ENCODE measurements at places on chromosomes 11 and 22.
A peak's percentile ranks its signal among the peaks of the same experiment; 100 is the strongest.

DNA sequence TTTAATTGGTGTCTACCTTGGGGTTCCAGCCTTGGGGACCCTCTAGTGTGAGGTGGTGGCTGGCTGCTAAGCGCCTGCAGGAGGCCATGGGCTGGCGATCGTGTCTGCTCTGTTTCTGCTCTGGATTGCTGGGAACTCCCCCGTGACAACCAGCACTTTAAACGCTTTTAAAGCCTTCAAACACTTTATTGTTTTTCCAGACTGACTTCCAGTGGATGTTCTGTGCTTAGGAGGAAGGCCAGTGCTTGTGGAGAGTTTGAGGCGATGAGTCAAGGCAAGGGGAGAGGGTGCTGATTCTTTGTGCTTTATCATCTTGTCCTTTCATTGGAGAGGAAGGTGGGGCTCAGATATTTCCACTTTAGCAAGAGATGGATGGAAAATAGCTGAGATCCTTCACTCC is 81.6 kb downstream of the FLI1 start:
- DNase-seq = no peak

- peak; percentile 82 for DNase-seq
Measured at GRCh38 chr11:20458905-20459632, 71.6 kb downstream of the PRMT3 start.

DNA sequence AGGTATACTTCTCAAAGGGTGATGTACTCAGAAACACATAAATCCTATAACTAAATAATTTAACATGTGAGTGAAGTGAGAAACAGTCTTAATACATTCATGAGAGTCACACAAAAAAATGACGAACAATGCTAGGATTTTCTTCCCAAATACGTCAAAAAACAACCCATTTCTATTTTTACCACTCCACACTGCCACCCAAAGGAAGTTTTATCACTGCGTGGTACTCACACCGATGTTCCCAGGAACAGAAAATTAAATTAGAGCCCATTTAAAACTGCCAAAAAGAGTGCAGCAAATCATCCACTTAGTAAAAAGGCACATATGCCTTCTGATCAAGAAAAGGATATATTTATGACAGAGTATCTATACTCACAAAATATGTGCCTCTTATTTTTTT is 710.9 kb upstream of the FAT3 start:
- DNase-seq = no peak

DNA sequence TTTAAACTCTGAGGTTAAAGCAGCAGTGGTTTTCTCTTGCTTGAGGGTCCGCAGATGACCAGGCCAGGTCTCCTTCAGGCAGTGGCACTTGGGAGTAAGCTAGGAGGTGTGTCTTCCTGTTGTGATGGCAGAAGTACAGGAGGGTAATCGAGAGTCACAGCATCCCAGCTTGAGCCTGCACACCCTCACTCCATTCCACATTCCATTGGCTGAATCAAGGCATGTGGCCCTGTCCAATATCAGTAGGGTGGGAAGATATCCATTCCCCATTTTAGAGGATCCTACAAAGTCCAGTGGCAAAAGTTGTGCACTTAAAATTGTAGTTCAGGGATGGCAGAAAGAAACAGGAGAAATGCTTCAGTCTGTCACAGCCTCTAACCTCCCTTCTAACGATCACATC is 23.3 kb downstream of the OSBP2 start:
- no peak for DNase-seq

DNA sequence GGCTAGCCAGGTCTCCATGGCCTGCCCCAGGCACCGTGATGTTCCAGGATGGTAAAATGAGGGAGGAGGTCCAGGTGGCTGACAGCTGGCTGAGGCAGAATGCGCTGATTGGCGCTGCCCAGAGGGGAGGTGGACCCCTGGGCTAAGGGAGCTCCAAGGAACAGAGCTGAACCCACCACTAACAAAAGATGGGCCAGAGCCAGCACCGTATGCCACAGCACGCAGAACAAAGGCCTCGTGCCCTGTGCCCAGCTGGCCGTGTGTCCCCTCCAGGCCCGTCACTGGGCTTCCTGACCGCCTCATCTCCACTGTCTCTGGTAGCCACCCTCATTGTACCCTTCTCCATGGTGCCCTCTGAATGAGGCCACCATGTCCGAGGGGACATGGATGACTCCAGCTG is 19.6 kb upstream of the PRODH start:
- no peak for DNase-seq

- DNase-seq = peak; percentile 13
Measured at GRCh38 chr22:25136953-25137576, 62.6 kb upstream of the CRYBB3 start.

DNA sequence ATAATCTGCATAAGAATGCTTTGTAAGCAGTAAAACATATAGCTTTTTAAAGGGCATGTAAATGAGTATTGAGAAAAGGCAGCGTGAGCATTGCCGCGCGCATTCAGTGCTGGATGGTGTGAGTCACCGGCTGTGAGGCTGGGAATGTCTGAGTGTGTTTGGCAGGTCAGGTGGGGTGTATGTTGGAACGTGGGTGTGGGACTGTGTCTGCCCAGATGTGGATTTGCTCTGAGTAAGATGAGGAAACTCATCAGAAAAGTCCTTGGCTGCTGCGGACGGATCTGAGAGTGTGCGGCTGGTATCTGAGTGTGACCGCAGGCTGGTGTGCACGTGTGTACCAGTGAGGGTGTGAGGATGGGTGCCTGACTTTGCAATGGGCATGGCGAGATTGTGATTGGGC is 66.2 kb upstream of the NECTIN1 start:
- no peak for DNase-seq

DNA sequence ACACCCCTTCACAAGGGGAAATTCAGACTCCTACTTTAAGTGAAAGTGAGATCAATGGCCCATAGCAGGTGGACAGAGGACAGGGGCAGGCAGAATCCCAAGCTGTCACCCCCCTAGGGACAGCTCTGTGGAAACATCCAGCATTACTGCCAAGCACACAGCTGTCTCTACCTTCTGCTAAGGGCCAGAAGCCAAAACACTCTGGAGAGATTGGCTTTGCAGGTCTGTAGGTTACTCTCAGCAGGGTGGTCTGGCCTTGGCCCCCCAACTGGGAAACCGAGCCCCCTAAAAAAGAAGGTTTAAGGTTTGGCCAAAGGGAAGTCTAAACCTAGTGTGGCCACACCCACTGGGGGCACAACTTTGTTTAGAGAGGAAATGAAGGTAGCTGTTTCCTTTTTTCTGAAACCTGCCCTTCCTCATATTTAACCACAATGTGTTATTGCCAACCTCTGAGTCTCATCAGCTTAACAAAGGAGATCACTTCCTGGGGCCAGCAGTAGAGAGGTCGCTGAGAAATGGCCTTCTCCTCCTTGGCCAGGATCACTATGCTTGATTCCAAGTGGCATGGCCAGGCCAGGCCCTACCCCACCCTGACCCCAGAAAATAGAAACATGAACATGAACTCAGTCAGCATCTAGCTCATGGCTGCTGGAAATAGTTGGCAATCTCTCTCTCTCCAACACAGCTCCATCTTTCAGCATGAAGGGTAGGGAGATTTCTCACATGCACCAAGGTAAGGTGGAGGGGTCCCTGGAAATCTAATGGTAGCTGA is 25.9 kb upstream of the SCARF2 start:
- no peak for DNase-seq

GRCh38 chr11:120601536-120601935 is 90.0 kb downstream of the GRIK4 start:
- DNase-seq = no peak

DNA sequence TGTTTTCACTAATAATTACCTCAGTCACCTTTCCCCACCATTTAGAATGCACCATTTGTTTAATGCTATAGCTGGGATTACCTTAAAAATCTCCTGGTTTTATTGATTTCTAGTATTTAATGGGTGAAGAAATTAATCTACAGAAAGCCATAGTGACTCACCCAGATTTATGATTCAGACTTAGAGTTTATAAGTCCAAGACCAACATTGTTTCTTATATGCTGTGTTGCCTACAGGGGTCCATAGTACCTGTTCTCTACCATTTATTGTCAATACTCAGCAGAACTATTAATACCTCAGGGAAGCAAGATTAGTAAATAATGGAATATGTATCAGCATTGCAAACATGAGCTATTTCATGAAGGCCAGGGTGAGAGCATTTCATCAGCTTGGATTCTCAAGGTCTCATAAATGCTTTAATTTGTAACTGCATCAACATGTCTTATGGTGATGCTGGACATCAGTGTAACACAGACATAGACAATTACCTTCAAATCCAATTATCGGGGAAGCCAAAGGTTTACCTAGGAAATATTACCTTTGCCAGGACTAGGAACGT is 8.0 kb upstream of the MS4A7 start:
- DNase-seq = no peak

All from NCI-H69 (cell line).